H9 (cell line): ENCODE measurements at places on chromosomes 5 and 9. TPM values are rescaled to one million over a fixed set of nuclear protein-coding genes. Genes with fewer than 3 reads are reported as not detected.

GRCh38 chr9:34547960-34548611 lies 25.3 kb upstream of the ENHO start:
- DNase-seq: peak; percentile 83

GRCh38 chr5:136094913-136095641 lies 37.6 kb upstream of the SMAD5 start:
- peak; percentile 9 for DNase-seq

- no peak for DNase-seq
These were observed 384.4 kb upstream of the PDE4D start for GRCh38 chr5:60277941-60278340.

DNA sequence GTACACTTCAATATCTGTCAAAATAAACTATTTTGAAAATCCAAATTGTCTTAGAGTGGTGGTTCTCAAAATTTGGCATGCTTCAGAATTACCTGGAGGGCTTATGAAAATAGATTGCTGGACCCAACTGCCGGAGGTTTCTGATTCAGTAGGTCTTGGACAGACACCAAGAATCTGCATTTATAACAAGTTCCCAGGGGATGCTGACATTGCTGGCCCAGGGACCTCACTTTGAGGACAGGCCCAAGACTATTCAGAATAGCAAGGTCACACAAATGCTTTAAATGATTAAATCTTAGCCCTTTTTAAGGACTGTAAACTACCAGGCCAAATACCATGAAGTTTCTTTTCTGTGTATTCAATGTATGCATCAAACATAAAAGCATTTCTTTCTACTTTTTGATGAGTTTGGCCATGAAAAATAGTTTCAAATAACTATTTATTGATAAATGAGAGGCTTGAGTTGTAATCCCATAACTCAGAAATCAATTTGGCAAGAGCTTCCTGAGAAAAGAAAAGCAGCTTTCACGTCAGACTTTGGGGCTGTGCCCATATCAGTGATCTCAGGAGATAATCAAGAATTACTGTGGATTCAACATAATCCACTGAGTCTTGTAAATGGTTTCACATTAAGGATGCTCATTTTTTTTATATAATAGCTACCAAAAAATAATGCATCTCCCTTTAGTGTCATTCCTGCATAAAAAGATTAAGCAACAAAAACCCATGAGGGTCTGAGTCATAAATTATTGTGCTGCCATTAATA lies 191.4 kb downstream of the FRMD3 start:
- DNase-seq: no peak

DNA sequence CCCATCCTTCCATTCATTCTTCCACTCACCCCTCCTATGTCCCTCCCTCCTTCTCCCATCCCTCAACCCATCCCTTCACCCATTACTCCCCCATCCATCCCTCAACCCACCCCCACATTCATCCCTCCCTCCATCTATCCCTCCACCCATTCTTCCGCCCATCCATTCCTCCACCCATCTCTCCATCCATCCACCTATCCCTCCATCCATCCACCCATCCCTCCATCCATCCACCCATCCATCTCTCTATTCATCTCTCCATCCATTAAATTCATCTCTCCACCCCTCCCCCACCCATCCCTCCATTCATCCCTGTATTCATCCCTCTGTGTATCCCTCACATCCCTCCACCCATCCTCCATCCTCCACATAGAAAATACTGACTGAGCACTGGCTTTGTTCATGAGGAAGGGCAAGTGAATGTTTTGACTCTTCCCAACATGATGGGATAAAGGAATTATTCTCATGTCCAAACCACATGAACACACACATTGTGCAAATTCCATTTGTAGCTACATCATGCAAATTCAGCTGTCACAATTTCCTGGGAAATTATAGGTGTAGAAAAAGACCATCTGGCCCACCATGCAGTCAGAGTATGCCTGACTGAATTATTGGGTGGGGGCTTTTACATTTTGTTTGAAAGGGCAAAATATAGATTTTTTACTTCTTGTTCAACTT lies 6.9 kb upstream of the VAV2 start:
- no peak for DNase-seq

DNA sequence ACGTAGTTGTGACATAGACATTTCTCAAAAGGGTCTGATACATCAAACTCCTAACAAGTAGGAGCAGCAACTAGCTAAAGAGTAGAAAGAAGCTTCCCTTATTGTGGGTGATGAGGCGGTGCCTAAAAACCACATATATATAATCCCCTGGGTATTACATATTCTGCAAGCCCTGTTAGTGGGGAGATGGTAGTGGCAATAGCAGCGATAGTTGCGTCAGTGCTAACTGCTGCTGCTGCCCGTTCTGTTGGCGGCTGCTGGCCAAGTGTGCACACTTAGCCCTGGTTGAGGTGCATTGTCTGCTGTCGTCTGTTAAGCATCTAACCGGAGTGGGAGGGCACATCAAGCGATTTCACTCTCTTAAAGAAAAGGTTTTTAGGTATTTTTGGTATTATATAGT lies 35.8 kb downstream of the VLDLR start:
- DNase-seq: no peak

DNA sequence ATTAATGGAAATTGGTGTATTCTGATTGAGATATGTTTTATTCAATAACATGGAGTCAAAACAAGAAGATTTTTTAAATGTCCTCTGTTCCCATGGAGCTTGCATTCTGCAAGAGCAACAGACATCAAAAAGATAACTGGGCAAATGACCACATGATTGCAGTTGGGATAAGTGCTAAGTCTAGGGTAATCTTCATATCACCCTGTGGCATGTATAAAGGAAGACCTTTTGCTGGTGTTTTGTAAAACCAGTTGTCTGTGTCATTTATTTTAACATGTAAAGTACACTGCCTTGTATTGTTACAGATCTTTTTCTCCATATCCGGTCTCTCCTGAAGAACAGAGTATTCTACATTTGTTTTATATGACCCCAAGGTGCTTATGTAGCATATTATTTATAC lies 44.0 kb downstream of the PTCD2 start:
- no peak for DNase-seq

DNA sequence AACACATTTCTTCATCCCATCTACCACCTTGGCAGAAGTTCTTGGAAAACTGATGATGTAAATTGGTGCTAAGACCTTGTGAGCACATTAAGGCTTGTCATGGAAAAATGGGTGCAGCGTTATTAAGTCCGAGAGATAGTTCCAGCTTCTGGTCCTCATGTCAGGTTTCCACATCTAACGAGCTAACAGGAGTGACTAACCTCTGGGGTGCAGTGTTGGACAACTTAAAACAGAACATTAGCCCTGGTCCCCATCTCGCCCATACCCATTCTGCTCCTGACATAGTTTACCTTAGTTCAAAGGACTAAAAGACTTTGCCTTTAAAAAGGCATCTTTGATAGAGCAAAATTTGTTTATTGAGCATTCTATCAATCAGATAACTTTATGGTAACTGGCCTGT lies 128.0 kb downstream of the SLC1A3 start:
- no peak for DNase-seq

DNA sequence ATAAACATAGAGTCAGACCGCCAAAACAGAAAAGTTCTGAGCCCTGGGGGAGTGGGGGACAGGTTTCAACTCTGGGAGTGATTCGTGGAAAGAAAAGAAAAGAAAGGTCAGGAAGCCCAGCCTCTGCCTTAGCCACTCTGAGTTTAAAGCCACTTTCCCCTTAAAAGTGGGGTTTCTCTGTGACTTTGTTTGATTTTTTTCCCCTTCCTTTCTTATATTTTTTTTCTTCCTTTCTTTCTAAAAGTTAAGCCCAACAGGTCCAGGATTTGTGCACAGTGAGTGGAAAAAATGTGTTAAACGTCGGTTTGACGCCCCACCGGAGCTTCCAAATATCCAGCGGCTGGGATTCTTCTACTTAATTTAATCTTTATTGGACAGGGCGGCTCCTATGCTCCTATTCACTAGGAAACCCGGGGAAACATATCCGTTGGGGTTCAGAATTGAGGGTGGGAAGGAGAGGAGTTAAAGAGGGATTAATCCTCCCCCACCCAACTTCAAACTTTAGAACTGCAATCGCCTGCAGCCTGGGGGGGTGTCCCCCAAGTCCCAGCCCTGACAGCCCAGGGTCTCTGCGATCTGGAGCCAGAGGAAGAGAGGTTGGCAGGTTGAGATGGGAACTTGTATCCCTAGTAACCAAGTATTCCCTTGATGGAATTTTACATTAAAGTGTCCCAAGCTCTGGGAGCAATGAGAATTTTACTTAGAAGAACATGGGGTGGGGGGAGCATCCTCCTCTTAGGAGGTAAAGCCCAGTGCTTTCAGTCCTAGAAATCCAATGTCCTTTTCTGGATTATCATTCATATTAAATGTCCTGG lies 6.3 kb downstream of the NR2F1-AS1 start:
- DNase-seq: no peak

- no peak for DNase-seq
These were observed 727 bp upstream of the ADRB2 start for GRCh38 chr5:148825716-148826052.

GRCh38 chr9:16039988-16040761 lies 487.3 kb downstream of the CCDC171 start:
- peak; percentile 48 for DNase-seq

DNA sequence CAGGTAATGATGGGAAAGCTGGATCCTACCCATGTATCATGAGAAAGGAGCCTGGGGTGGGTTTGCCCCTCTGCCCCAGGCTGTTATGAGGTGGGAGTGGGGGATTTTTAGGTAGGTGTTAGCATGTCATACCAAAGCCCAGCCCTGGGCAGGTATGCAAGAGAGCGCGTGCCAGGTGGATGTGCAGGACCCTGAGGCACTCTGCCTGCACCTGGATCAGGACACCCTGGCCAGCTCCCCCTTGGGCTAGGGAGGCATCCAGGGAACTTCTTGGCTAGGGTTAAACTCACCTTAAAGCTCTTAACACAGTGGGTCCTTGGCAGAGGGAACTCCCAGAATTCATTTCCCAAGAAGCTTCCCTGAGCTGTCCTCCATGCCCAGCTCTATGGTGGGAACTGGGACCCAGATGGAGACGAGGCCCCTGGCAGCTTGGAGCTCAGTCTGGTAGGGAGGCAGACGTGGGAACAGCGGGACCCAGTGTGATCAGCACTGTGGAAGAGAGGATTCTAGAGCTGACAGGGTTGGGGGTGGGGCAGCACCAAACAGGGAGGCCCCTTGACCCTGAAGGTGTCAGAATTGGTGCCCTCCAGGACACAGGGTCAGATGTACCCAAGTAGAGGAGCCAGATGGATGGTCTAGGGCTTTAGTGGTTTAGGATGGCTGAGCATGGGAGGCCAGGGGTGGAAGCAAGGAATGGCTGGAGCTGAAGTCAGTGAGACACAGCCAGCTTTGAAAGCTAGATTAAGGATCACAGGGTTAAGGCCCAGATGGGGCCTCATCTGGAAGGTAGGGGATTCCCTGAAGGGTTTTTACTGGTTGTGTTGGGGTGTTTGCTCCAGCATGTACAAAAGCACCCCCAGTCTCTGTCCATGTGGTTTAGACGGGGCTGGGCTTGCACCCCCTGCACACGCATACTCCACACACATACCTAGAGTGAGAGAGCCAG lies 2.2 kb upstream of the PRR7 start:
- DNase-seq: no peak

DNA sequence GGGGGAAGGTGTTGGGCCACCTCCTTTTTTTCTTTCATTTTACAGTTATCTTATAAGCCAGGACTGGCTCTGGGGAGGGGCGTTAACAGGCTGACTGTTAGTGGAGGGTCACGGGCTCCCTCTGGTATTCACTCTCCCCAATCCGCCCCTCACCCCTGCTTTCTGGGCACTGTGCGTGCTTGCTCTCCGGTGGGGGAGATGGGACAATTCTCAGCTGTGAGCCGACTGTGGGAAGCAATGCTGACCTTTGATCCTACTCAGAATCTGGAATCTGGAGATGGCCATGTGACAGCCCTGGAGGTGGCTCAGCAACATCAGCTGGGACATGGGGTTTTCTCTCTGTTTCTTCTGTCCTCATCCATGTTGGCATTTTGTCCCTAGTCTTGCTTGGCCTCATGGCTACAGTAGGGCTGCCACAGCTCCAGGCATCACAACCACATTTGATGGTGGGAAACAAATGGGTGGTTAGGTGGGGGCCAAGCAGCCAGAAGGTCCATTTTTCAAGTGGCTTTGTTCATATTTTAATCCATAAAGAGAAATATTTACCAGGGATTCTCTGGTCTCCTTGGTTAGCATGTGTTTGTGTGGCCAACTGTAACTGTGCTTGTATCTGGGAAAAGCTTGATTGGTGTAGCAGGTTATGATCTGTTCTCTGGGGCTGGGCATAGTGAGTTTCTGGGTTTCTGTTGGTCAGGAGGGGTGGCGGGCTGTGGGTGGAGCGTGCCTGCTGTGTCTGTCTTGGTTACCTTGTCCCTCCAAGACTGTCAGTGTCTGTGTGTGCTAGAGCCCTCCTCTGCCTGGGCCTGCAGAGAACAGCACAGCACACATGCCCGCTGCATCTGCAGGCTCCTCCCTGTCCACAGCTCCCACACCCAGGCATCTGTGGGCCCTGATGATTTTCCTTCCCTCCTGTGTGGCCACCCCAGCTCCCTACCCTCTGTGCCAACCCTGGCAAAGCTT lies 12.4 kb downstream of the WNK2 start:
- DNase-seq: no peak

GRCh38 chr5:109916481-109917153 lies 226.9 kb downstream of the MAN2A1 start:
- DNase-seq: no peak

Gene ADAMTS6
- total RNA-seq: 0.29 and 0.33 TPM in 2 replicates

Gene HTR4
- not detected in 2 replicates for total RNA-seq

Gene RAI14
- total RNA-seq: 118 and 127 TPM in 2 replicates

Gene AFAP1L1
- total RNA-seq: 1.8 and 2.0 TPM in 2 replicates

Gene SLC36A3
- total RNA-seq: not detected in 2 replicates
